ENCODE measurements at places on chromosomes 13 and 19.
A peak's percentile ranks its signal among the peaks of the same experiment; 100 is the strongest.

- no peak for DNase-seq
Measured at GRCh38 chr13:89287381-89287780, 1616.2 kb downstream of the SLITRK5 start.

- no peak for DNase-seq
Measured at GRCh38 chr13:112583592-112584277, 4.2 kb downstream of the TUBGCP3 start.

DNA sequence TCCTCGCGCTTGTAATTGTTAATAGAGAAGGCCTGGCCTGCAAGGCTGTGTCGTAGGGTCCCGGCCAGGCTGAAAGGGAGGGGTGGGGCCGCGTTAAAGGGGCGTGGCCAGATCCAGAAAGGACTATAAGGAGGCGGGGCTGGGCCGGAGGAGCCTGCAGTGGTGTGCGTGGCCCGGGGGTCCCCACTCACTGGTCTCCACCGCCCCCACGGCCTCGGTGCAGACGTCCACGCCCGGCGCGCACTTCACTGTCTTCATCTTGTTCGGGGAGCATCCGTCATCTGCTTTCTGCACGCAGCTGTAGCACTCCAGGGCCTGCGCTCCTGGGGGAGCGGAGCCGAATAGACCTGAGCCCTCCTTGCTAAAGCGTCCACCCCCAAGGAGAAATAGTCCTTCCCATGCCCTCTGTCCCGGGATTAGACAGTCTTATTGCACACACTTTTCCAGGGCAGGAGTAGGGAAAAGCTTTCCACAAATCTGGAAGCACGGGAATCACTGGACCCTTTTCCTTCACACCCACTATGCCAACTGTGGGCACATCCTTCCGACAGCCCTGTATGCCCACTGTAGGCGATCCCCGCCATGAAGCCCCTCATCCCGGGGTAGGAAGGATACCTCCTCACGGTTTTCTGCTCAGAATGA lies 1.2 kb downstream of the LYPD3 start:
- DNase-seq = no peak

DNA sequence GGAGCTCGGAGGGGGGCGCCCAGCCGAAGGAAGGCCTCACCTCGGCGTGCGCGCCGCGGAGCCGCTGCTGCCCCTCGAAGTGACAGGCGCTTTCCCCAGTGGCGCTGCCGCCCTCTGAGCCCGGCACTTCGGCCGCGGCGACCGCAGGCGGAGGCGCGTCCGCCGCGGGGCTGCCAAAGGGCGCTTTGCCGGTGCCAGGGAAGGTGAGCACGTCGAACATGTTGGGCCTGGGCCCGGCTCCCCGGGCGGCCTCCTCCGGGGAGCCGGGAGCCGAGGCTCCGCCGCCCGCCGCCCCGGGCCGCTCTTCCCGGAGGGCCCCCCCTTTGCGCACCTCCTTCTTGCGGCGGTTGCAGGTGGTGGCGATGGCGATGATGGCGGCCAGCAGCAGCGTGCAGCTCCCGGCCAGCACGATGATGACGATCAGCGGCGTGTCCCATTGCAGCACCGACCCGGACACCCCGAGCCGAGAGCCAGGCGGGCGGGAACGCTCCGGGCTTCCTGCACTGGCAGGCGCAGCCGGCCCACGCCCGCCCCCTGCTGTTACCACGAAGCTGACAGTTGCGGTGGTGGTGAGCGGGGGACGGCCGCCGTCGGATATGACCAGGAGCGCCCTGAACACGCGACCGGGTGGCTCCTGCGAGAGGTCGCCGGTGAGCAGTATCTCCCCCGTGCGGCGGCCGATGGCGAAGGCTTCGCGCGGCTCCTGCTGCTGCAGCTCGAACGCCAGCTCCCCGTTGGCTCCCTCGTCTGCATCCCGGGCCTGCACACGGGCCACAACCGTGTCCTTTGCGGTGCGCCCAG lies 2.5 kb downstream of the PCDH8 start:
- DNase-seq = no peak

DNA sequence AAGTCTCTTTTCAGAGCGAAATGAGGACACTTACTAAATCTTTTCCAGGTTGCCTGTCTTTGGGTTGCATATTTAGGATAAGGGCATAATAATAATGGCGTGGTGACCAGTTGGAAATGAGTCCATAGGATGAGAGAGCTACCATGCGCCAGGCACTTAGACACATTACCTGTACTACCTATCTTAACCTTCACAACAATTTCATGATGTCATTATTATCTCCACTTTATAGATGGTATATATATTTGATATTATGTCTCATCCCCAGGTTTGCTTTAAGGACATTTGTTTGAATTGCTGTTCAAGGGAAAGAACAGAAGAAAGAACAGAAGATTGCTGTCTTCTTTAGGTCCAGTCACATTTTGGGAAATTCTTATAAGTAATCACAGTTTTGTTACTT lies 182.0 kb upstream of the STARD13 start:
- no peak for DNase-seq

- no peak for DNase-seq
Measured at GRCh38 chr13:73696271-73696670, 437.9 kb downstream of the KLF12 start.

GRCh38 chr19:19304186-19304965 lies 15.9 kb downstream of the SUGP1 start:
- no peak for DNase-seq

GRCh38 chr19:56347163-56347778 lies 32.6 kb upstream of the ZSCAN5A start:
- no peak for DNase-seq

- peak; percentile 40 for DNase-seq
Measured at GRCh38 chr13:21657538-21657937, 13.3 kb upstream of the FGF9 start.

DNA sequence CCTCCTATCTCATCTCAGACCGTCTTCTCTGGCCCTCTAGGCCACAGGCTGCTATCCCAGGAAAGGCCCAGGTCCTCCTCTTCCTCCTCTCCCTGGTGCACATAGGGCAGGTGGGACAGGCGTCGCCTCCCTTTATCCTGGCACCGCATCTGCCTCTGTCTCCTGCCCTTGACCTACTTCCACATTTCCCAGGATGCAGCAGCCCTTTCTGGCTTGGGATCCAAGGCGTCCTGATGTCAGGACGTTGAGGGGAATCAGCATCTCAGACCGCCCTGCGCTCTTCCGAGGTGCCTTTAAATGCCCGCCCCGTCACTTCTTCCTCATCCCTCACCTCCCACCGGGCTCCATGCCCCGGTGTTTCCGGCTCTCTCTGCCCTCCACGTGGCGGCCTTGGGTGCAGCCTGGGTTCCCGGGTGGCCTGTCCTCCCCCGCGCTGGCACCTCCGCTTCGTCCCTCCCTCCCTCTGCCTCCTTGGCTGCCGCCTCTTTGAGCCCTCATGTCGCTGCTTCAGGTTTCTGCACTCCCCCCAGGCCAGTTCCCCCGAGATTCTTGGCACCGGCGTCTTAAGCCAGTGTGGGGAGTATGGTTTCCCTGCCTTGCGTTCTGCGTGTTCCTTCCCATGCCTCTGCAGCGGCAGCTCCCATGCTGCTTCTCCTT lies 66.3 kb downstream of the KDM4B start:
- no peak for DNase-seq

- DNase-seq = no peak
Measured at GRCh38 chr13:72970301-72970880, 88.4 kb upstream of the KLF5 start.

GRCh38 chr13:110023729-110024644 lies 237.6 kb upstream of the IRS2 start:
- no peak for DNase-seq

DNA sequence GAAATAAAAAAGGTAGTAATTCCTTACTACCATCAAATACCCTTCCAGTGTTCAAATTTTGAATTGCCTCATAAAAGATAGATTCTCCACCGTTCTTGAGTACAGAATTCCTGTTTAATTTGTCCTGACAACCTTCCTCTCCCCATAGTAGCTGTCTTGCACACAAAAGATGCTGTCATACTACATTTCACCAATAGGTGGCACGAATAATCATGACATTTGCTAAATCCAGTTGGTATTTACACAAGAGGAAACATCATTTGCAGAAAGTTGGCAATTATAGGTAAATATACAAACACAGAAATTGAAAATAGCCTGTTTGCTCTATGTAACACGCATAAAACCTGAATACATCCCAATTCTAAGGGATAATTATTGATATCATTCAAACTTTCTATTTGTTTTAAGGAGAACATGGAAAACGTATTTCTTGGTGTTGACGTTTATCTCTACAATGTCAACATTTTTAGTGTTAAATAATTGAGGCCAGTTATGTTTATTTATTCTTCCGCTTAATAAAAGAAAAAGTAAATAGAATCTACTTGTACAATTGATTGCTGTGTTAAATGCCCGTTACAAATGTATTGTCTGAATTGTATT lies 58.3 kb upstream of the CLDN10 start:
- DNase-seq = peak; percentile 51

- DNase-seq = no peak
Measured at GRCh38 chr19:34959021-34959420, 5.0 kb downstream of the ZNF792 start.

DNA sequence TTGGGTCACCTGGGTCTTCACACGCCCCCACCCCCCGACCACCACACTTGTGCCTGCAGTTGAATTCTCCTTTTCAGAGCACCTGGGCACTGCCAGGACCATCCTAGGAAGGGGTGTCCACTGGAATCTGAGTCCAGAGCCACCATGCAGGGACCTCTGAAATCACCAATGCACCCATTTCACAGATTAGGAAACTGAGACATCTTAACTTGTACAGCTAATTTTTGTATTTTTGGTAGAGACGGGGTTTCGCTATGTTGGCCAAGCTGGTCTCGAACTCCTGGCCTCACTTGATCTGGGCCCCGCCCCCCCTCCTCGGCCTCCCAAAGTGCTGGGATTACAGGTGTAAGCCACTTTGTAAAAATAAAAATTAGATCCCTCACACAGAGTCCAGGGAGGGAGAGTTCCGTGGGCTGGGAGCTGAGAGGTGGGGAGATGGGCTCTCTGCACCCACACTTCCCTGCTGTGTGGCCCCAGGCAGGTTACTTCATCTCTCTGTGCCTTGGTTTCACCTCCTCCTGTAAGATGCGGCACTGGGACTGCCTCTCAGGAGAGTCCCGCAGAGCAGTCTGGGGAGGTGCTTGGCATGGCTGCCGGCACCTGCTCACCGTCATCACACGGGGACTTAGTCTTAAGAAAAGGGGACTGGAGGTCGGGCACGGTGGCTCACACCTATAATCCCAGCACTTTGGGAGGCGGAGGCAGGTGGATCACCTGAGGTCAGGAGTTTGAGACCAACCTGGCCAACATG lies 45.9 kb upstream of the C19orf12 start:
- DNase-seq = no peak

DNA sequence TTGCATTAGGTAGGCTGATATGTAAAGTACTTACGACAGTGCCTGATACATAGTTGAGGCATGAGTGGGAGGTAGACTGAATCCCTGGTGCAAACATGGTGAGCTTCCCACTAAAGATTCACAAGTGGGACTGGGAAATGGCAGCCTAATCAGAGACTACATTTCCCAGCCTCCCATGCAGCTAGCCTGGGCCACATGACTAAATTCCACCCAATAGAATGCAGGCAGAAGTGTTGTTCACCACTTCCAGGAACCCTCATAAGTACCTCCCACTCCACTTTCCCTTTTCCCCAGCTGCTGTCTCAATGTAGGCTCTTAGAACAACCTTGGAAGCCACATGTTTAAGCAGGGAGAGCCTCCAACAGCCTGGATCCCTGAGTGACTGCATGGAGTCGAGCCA lies 104.9 kb downstream of the CACNA1A start:
- no peak for DNase-seq

DNA sequence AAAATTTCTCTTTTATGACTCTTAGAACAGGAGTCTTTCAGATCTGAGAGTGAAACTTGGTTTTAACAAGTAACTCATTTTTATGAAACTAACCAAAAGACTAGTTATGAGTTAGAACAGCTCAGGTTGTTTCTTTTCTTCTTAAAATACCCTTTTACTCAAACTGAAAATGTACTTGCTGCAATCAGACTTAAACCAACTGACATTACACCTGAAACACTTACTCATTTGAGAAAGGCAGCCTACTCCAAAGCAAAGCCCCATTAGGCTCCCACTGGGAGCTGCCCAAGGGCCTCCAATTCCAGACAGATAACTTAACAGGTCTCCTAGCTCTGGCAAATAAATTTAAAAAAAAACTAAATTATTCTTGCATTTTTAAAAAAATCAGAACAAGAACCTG lies 3.6 kb downstream of the FOXO1 start:
- DNase-seq = no peak

DNA sequence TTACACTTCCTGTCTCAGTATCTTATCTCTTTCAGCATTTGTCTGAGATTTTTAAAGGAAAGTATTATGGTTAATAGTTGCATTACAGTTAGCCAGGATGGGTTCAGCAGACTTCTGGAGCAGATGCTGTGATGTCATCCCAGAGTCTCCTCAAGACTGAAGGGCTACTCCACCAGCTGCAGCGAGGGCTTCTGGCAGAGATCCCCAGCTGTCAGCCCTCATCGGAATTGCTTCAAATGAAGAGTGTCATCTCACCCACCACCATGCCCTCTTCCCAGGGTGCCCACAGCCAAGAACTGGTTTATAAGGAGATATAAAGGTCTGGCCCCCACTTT lies 84.4 kb downstream of the FAM216B start:
- DNase-seq = no peak

- DNase-seq = no peak
Measured at GRCh38 chr13:111589992-111590391, 269.6 kb downstream of the TEX29 start.

DNA sequence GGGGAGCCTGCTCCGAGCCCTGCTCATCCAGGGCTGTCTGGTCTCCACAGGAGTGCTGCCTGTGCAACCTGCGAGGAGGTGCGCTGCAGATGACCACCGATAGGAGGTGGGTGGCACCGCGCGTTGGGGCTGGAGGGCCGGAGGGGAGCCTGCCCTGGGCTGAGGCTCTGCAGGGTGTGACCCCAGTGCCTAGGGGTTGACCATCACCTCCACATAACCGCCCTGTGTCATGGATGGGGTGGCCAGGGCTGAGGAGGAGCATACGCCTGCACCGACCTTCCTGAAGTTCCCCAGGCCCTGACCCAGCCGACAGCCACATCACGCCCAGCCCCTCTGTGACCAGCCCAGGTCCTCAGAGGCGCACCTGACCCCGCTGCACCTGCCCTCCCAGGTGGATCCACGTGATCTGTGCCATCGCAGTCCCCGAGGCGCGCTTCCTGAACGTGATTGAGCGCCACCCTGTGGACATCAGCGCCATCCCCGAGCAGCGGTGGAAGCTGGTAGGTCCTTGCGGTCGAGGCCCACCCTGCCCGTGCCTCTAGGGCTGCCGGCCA lies 168.7 kb downstream of the KDM4B start:
- DNase-seq = no peak

GRCh38 chr19:8302357-8302691 lies 5.8 kb downstream of the CD320 start:
- DNase-seq = no peak

DNA sequence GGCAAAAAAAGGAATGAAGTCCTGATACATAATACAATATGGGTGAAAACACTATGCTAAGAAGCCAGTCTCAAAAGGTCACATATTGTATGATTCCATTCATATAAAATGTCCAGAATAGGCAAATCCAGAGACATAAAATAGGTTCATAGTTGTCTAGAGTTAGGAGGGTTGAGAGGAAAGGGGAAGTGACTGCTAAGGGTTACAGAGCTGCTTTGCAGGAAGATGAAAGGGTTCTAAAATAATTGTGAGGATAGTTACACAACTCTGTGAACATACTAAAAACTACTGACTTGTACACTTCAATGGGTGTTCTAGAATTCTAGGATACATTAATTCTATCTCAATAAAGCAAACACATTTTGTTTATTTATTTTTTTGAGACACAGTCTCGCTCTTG lies 25.7 kb downstream of the CAB39L start:
- no peak for DNase-seq
